Naive thymus-derived CD8-positive, alpha-beta T cell (primary cell): ENCODE measurements at places on chromosomes 16 and 17.

- DNase-seq, result no peak
Measured at GRCh38 chr16:4097826-4098240, 18.4 kb downstream of the ADCY9 start.

DNA sequence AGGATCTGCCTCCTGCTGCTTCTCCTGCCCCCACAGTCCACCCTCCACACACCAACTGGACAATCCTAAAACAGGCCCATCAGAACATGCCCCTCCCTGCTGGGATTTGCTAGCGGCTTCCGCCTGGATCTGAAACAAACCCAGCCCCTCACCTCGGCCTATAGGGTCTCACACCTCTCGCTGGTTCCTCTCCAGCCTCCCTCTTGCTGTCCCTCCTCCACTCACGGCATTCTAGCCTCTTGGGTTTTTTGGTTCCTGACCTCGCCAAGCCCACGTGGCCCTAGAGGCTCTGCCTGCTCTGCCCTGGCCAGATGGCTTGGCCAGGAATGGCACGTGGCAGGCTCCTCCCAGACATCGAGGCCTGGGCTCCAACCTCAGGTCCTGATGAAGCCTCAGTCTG is 15.7 kb upstream of the MTSS2 start:
- no peak for DNase-seq

GRCh38 chr17:57493625-57494024 is 237.3 kb downstream of the MSI2 start:
- no peak for DNase-seq

- no peak for DNase-seq
Measured at GRCh38 chr16:1481906-1482835, 6.6 kb downstream of the PTX4 start.

GRCh38 chr16:19689342-19689741 is 28.7 kb downstream of the KNOP1 start:
- DNase-seq, result no peak
